ENCODE measurements at places on chromosomes 6 and 20.

DNA sequence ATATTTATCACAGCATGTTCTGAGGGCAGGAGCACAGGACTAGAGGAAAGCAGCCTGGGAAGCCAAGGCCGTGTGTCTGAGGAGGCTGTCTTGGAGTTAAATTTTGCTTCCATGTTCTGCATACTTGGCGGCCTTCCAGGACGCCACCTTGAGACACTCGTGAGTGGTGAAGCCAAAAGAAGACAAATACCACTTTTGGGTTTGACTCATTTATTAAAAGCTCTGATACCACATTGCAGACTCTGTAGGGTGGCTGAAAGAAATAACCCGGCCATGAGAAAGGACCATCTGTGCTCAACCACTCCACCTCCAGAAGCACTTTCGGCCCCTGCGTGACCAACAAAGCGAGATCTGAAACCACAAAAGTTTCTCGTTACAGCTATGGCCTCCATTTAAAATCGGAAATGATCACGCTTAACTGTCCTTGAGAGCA, 120.0 kb downstream of the TMEM242 start:
- DNase-seq = no peak

DNA sequence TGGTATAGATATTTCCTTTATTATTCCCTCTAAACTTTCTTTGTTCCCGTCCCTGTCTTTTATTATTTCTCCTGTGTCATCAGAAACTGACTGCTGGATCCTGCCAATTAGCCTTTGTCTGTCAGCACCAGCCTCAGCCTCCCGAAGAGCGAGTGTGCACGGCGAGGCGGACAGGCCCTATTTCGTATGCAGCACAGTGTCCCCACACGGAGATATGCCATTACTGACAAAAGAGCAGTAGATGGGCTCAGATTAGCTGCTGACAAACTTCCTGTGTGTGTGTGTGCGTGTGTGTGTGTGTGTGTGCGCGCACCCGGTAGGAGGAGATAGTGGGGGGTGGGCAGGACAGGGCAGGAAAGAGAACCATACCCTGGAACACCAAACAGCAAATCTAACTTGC, 99.5 kb upstream of the ZFP64 start:
- DNase-seq = no peak

- no peak for DNase-seq
Measured at GRCh38 chr20:1336699-1337367, 7.9 kb upstream of the SDCBP2 start.

DNA sequence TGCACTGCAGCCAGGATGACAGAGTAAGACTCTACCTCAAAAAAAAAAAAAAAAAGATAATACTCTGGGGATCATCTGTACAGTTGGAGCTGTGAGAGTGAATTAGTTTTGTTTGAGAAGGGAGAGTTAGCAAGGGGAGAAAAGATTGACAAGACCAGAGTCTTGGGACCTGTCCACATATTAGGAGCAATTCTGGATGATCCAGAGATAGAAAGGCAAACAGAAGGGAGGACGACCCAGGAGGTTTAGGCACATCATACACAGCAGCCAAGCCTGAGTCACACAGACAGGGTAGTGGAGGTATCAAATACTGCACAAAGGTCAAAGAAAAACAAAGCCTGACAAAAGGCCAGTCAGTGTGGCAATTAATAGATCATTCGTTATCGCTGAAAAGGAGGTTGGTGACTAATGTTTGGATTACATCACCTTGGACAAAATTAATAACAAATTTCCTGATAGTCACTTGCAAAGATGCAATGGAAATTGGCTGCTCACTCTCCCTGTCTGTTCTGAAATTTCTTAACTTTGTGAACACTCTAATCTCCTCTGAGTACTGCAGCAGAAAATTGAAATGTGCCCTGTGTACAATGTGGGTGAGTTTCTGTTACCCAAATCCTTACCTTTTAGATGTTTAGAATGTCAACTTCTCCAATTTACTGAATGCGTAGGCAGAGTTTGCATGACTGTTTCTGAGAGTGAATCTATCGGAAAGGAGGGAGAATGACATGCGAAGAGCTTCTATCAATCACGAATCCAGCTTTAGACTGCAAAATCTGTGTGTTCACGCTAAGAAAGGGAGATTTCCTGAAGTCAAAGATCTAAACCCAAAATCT, 105.4 kb downstream of the TSHZ2 start:
- no peak for DNase-seq

DNA sequence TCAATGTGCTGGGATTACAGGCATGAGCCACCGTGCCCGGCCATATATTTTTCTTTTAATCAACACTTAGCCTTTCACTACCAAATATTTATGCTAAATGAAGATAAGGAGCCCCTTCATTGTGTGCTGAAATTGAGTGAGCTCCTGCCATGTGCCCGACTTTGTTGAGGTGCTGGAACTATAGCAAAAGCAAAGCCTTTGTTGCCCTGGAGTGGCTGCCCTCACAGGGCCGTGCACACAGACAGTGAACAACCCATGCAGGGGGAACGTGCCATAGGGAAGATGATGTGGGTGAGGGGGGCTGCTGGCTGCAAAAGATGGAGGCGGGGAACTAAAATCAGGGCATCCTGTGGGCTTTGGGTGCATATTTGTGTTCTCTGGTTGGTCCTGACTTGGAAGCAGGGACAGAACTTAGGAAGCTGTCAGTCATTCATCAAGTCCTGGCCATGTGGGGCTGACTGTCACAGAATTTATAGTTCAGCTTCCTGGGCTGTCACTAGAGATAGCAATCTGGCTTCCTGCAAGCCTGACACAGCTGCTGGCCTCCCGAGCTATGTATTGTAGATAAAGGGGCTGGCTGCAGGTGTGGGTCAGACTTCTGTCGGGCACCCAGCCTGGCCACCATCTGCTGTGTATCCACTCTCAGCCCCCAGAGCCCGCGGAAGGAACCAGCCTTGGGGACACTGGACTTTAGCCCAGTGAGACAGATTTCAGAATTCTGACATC, 56.8 kb upstream of the MPC1 start:
- no peak for DNase-seq

DNA sequence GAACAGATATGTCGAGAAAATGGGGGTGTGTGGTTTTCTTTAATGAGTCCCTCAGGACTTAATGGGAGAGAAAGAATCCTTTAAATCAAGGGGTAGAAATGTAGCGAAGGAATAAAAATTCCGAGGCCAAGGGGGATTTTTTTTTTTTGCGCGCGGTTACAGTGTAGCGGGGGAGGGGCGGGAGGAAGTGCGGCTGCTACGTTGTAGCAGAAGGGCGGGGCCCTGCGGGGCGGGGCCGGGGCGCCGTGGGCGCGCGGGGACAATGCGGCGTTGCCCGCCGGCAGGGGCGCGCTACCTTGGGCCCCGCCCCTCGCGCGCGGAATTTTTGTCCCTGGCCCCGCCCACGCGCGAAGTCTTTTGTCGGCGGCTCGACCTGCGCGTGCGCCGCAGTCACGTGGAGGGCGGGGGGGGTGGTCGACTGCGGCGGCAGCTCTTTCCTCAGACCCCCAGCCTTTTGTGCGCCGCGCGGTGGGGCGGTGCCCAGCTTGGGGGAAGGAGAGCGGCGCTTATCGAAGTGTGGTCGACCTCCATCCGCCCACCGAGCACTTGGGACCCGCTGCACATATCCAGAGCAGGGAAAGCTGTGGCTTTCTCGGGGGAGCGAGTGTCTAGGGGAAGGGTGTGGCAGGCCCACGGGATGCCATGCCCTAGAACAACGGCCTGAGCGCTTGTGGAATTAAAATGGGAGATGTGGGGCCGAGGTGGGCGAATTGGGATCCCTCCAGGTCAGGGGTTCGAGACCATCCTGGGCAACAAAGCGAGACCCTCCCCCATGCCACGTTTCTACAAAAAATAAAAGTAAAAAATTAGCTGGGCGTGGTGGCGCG, 1.3 kb downstream of the TUBB start:
- no peak for DNase-seq

DNA sequence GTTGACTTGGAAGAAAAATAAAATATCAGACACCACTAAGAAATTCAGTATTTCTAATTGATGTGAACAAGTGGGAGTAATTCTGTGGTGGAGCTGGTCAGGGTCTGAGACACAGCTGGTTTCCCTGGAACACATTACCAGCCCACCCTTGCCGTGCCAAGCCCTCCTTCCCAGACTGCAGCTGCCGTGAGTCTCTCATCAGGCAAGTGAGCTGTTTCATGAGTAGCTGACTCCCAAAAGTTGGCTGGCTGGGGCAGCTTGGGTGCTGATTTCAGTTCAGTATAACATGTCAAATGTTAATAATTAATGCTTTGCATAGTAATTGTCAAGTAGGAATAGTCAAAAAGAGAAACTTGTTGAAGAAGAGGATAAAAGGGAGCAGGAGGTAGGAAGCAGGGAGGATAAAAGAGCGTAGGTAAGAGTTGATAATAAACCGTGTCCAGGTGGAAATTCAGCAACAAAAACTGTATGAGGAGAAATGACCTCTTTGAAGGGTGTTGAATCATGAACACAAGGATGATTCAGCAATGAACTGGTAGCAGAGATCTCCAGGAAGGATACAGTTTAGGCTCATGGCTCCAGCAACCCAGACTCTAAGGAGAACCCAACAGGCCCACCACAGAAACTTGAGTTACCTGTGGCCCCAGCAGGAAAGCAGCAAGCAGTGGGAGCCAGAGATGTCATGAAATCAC, 110.9 kb upstream of the SSTR4 start:
- no peak for DNase-seq

GRCh38 chr6:92369309-92369708, 1050.0 kb downstream of the EPHA7 start:
- DNase-seq = no peak

- DNase-seq = no peak
Measured at GRCh38 chr6:112343390-112343789, 3.7 kb upstream of the RFPL4B start.

DNA sequence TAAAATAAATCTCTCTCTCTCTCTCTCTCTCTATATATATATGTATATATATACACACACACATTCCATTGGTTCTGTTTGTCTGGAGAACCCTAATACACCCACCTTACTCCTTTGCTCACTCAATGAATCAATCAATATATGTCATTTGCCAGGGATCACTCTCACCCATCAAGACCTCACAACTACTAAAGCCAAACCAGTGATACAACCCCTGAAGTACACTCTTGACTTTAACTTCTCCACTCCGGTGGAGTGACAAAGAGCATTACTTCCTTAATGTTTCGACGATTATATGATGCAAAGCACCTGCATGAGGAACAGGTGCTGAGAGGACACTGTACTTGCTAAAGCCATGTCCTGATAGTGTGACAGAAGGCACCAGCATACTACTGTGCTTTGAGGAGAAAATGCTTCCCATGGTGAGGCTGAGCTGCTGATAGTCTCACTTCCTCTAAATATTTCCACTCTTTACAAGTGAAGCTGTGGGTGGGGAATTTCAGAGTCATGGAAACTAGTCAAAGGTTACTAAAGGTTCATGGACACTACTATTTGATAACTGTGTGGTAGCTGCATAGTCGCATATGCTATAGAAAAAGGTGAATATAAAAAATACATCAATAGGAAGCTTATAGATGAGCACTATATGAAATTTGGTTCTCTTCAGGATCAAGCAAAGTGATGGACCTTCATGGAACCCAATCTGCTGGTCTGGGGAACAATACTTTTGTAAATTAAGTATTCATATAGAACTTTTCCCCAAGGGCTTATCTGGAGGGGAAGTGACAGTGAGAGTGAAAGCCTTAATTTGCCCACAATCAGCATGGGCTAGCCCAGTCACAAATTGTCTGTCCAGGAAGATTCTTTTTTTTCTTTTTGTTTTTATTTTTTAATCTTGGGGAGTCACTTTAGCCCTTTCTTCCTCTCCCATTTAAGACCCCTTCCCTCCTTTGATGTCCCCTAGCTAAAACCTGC, 141.9 kb upstream of the NEDD9 start:
- DNase-seq = no peak

- no peak for DNase-seq
Measured at GRCh38 chr20:20521736-20522135, 153.8 kb downstream of the INSM1 start.

DNA sequence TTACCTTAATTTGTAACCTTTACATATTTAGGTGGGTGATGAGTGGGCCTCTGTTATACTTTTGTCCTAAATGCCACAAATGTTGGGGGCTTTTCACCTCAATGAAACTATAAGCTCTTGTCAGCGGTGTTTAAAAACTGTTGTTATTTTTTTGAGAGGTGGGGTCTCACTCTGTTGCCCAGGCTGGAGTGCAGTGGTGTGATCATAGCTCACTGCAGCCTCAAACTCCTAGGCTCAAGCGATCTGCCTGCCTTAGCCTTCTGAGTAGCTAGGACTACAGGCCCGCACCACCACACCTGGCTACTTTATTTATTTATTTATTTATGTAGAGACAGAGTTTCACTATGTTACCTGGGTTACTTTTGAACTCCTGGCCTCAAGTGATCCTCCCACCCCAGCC, 66.7 kb downstream of the ZDHHC14 start:
- DNase-seq = no peak

DNA sequence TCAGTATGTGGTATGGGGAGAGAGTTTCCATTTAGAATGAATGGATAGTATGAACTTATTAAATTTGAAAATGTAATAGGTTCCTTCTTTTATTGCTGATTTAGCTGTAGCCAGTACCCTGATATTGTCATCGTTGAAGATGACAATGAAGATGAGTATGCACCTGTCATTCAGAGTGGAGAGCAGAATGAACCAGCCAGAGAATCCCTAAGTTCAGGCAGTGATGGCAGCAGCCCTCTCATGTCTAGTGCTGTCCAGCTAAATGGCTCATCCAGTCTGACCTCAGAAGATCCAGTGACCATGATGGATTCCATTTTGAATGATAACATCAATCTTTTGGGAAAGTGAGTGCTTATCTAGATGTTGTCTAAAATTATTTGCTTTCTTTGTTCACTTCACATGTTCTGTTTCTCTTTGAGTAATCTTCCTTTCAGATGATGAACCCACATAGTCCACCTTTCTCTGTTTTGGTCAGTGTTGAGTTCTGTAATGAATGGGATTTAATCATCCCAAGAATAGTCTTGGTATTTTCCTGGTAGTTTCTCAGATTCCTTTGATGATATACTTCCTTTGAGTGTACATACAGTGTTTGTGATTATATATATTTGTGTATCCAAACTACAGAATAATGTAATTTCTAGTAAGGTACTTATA, 23.3 kb downstream of the HSF2 start:
- no peak for DNase-seq

DNA sequence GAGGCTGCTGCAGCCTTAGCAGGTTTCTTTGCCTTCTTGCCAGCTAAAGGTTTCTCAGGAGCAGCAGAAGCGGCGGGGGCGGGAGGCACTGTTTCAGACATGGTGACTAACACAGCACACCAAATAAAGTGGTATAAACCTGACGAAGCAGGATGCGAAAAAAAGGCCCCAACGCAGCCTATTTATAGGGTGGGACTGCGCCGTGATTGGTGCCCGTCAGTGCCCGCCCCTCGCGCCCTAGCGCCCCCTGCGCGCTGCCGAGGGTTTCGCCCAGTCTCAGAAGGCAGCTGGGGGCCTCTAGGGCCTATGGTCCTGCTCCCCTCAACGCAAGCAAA, 55.0 kb downstream of the TRIM38 start:
- DNase-seq = no peak
